Vagina (tissue), 2 donors: ENCODE measurements at places on chromosomes 4 and X.

GRCh38 chr4:172683021-172683420, 485.6 kb upstream of the GALNT7 start:
- H3K27me3 ChIP-seq, result no peaks in the 10 kb centered on the region
- H3K27ac ChIP-seq, result no peak overlapping the region
- H3K4me1 ChIP-seq, result no peaks in the 10 kb centered on the region
- DNase-seq, result no peak

DNA sequence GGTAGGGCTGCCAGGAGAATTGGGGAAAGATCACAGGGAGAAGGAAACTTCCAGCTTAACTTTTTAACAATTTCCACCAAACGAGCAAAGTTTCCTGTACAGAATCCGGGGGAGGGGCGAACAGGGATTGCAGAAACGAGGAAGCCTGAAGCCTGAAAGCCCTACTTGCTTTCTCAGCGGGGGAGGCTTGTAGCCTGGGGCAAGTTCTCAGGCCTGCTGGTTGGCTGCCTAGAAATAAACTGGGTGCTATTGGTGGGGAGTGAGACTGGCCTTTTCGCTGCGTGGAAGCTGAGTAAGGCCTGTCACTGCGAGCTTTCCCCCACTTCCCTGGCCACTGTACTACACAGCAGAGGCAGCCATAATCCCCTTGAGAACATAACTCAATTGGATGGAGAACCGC, 110.8 kb upstream of the ATP8A1 start:
- no peaks in the 10 kb centered on the region for H3K27me3 ChIP-seq
- no peaks in the 10 kb centered on the region for H3K4me1 ChIP-seq
- DNase-seq, result no peak
- H3K4me3 ChIP-seq, result no peak overlapping the region

DNA sequence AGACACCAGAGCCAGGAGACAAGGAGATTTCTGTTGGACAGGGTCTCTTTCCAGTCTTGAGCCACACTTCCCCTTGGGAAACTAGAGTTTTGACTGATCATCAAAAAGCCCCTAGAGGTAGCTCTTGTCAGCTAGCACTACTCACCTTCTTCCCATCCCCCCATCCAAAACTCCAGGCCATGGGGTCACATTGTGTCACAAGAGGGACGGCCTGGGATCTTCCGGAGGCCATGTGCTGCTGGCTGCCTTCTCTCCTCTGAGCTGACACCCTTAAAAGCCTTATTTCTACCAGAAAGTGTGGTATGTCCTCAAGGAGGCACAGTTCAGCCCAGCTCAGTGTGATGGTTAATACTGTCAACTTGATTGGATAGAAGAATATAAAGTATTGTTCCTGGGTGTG, 7.8 kb downstream of the PNMA3 start:
- H3K4me1 ChIP-seq, result no peaks in the 10 kb centered on the region
- no peaks in the 10 kb centered on the region for H3K27me3 ChIP-seq
- H3K27ac ChIP-seq, result no peak overlapping the region

GRCh38 chr4:183095199-183095512, 3.9 kb upstream of the WWC2 start:
- H3K4me3 ChIP-seq, result no peak overlapping the region
- peaks cover 10% of the 10 kb centered on the region for H3K4me1 ChIP-seq
- H3K27ac ChIP-seq, result no peak overlapping the region
- no peak for DNase-seq

GRCh38 chr4:85828027-85828890, 353.3 kb downstream of the ARHGAP24 start:
- DNase-seq, result no peak
- H3K4me3 ChIP-seq, result no peak overlapping the region
- no peaks in the 10 kb centered on the region for H3K27me3 ChIP-seq
- peaks cover 41% of the 10 kb centered on the region for H3K4me1 ChIP-seq
- H3K36me3 ChIP-seq, result no peaks in the 10 kb centered on the region
- H3K27ac ChIP-seq, result peak overlapping the region; percentile 16

- no peak overlapping the region for H3K27ac ChIP-seq
- no peaks in the 10 kb centered on the region for H3K4me1 ChIP-seq
- no peaks in the 10 kb centered on the region for H3K27me3 ChIP-seq
- no peak overlapping the region for H3K4me3 ChIP-seq
Observed at GRCh38 chrX:149910178-149910695, 19.1 kb upstream of the HSFX4 start.

- no peaks in the 10 kb centered on the region for H3K36me3 ChIP-seq
- no peaks in the 10 kb centered on the region for H3K4me1 ChIP-seq
- DNase-seq, result no peak
- H3K27ac ChIP-seq, result no peak overlapping the region
Observed at GRCh38 chr4:22814906-22815305, 122.2 kb downstream of the GBA3 start.

DNA sequence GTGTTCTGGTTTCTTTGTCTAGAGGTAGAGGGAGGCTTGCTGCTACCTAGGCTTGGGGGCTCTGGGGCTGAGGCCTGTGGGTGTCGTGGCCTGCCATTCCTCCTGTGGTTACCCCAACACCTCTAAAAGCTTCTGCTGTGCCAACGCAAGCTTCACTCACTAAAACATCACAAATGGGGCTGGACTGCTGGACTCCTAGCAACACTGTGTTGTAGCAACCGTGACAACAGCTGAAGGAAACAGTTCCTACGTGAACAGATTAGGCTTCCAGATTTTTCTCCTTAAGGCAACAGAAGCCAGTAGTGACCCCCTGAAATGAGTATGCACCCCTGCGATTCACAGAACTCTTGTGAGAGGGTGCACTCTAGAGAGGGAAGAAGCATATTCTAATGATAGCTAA, 138.3 kb upstream of the TEX13D start:
- H3K27ac ChIP-seq, result no peak overlapping the region
- no peaks in the 10 kb centered on the region for H3K4me1 ChIP-seq
- no peak for DNase-seq
- H3K27me3 ChIP-seq, result no peaks in the 10 kb centered on the region
- no peak overlapping the region for H3K4me3 ChIP-seq

DNA sequence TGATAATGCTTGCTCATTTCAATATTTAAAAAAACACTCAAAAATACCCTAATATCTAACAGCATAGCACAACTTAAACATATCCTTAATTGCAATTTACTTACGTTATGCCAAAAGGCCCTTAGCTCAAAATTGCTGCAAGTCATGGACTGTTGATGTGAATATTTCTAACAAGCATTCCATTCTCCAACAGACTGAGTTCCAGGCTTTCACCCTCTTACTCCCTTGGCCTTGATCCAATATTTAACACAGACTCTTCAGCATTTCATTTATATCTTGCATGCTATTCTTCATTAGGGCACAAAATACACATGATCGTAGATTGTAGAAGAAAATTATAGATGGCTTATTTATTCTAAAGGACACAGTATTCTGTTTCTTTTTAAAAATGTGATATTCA, 96.5 kb downstream of the RNF150 start:
- DNase-seq, result no peak
- H3K36me3 ChIP-seq, result no peaks in the 10 kb centered on the region
- H3K27ac ChIP-seq, result no peak overlapping the region
- H3K4me3 ChIP-seq, result no peak overlapping the region

DNA sequence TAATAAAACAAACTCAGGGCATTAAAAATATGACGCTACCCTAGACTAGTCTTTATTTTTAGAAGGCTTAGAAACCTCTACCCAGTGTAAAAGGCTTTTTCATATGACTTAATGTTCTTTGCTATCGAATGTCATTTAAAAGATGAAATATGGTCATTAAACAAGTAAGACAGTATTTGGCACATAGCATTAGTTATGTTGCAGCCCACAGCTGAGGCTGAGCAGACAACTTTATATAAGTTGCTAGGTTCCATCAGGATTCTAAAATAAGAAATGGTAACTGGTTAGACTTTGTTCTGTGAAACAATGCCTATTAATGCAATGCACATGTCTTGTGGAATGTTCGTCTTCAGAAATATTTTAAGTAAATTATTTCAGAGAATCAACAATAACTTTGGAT, 10.4 kb upstream of the PRSS12 start:
- DNase-seq, result no peak
- H3K27me3 ChIP-seq, result no peaks in the 10 kb centered on the region
- no peaks in the 10 kb centered on the region for H3K4me1 ChIP-seq
- no peaks in the 10 kb centered on the region for H3K36me3 ChIP-seq
- H3K4me3 ChIP-seq, result no peak overlapping the region

DNA sequence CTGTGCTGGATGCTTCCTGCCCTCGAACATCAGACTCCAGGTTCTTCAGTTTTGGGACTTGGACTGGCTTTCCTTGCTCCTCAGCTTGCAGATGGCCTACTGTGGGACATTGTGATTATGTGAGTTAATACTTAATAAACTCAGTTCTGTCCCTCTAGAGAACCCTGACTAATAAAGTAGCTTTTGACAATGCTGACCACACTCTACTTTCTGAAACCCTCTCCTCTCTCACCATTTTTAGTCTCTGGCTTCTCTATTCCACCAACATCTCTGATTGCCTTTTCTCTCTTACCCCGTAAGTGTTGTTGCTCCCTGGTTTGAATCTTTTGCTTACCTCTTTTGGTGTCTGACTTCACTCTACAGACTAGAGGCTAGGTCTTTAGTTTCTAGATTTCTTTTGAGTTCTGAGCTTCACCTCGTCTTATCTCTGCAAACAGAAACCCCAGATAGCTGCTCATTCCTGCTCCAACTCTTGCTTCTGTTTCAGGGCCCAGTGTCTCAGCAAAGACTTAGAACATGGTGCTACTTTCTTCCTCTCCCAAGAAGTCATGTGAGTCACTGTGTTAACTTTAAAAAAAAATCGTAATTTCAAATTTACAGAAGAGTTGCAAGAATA, 11.4 kb downstream of the TMSB4X start:
- H3K4me3 ChIP-seq, result no peak overlapping the region
- H3K4me1 ChIP-seq, result peaks cover 19% of the 10 kb centered on the region

DNA sequence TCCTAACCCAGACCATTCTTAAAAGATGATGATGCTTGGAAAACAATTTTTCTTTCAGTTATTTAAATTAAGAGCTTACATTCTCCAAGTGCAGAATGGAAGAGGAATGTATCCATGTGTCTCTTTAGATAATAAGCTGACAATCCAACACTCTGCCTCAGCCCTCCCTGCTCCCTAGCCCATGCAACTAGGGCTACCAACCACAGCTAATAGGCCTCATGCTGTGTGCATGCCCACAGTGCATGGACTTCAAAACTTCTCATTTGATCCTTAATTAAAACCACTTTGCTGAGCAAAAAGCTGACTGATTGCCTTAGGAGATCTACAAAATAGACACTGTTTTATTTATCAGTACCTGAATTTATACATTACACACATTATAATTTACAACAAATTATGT, 473.9 kb downstream of the GALNTL6 start:
- no peaks in the 10 kb centered on the region for H3K27me3 ChIP-seq
- H3K4me1 ChIP-seq, result no peaks in the 10 kb centered on the region
- H3K4me3 ChIP-seq, result no peak overlapping the region
- H3K27ac ChIP-seq, result no peak overlapping the region
- no peaks in the 10 kb centered on the region for H3K36me3 ChIP-seq

- no peaks in the 10 kb centered on the region for H3K27me3 ChIP-seq
- H3K4me1 ChIP-seq, result peaks cover 40% of the 10 kb centered on the region
- H3K36me3 ChIP-seq, result no peaks in the 10 kb centered on the region
Observed at GRCh38 chr4:159104694-159105414, 2.0 kb downstream of the RAPGEF2 start.

- no peaks in the 10 kb centered on the region for H3K27me3 ChIP-seq
- no peak for DNase-seq
- H3K27ac ChIP-seq, result no peak overlapping the region
Observed at GRCh38 chr4:41406113-41406516, 131.8 kb upstream of the LIMCH1 start.

GRCh38 chr4:184370711-184371389, 103.5 kb downstream of the IRF2 start:
- H3K27ac ChIP-seq, result no peak overlapping the region
- H3K4me1 ChIP-seq, result no peaks in the 10 kb centered on the region
- H3K27me3 ChIP-seq, result no peaks in the 10 kb centered on the region
- H3K36me3 ChIP-seq, result no peaks in the 10 kb centered on the region
- DNase-seq, result no peak

DNA sequence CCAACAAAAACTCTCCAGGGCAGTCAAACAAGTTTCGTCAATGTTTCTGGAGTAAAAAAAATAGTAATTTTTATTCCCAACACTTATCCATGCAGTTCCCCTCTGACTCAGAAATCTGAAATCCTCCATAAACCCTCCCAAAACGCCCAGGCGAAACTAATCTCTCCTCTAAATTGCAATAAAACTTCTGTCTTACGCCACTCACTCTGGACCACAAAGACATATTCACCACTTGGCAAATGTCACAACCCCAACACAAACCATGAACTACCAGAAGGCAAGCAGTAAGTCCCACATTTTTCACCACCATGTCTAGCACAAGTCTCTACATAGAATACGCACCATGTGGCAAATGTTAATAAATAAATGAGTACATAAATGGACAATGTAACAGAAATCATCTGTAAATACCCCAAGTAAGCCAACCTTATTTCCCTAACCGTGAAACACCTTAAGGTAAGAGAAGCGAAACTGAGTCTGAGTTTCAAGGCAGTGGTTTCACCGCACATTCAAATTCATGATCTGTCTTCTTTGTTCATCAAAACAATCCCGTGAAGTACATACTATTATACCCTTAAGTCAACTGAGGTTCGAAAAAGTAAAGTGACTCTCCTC, 1.6 kb downstream of the PAPSS1 start:
- H3K27me3 ChIP-seq, result no peaks in the 10 kb centered on the region
- H3K4me1 ChIP-seq, result peaks cover 31% of the 10 kb centered on the region
- DNase-seq, result no peak

GRCh38 chr4:21885241-21885640, 63.3 kb downstream of the KCNIP4 start:
- H3K27me3 ChIP-seq, result no peaks in the 10 kb centered on the region
- no peak overlapping the region for H3K27ac ChIP-seq
- no peaks in the 10 kb centered on the region for H3K4me1 ChIP-seq
- no peaks in the 10 kb centered on the region for H3K36me3 ChIP-seq

- H3K27ac ChIP-seq, result no peak overlapping the region
- H3K27me3 ChIP-seq, result no peaks in the 10 kb centered on the region
- no peak for DNase-seq
Observed at GRCh38 chr4:56093576-56093975, 144.8 kb downstream of the CEP135 start.

- H3K27ac ChIP-seq, result no peak overlapping the region
- no peak overlapping the region for H3K4me3 ChIP-seq
- H3K27me3 ChIP-seq, result no peaks in the 10 kb centered on the region
- H3K36me3 ChIP-seq, result no peaks in the 10 kb centered on the region
Observed at GRCh38 chr4:74623041-74623440, 171.3 kb downstream of the BTC start.
